ENCODE measurements at places on chromosomes 11 and 22.

- no peak for DNase-seq
Measured at GRCh38 chr22:19517919-19518611, 6.1 kb downstream of the CLDN5 start.

DNA sequence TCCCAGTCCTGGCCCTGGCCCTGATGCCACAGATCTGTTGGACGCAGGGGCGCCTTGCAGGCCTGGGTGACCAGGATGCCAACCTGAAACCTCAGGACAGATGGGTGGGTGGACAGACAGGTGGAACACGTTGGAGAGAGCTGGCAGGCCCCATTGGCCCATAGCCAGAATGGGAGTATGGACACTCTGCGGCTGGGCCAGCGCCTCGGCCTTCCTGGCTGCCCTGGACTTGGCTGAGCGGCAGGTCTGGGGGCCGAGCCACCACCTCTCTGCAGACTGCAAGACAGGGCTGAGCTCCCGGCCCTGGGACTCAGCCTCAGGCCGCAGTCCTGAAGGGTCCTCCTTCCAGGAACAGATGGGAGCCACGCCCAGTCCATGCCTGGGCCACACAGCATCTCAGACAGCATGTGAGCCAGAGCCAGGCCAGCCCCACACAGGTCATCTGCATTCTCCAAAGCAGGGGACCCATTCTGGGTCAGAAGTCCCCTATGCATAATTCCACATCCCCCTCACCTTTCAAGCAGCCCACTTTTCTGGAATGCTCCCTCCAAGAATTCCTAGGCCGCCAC is 14.1 kb downstream of the WNT7B start:
- DNase-seq = no peak

- peak; percentile 85 for DNase-seq
Measured at GRCh38 chr11:10450462-10451425, 4.3 kb upstream of the AMPD3 start.

GRCh38 chr11:100151944-100152343 is 535.1 kb upstream of the ARHGAP42 start:
- no peak for DNase-seq

- no peak for DNase-seq
Measured at GRCh38 chr11:2299773-2300172, 1.9 kb downstream of the C11orf21 start.

- DNase-seq = no peak
Measured at GRCh38 chr11:46832511-46833214, 13.4 kb downstream of the CKAP5 start.

- no peak for DNase-seq
Measured at GRCh38 chr22:49137206-49137840, 690.4 kb downstream of the BRD1 start.

DNA sequence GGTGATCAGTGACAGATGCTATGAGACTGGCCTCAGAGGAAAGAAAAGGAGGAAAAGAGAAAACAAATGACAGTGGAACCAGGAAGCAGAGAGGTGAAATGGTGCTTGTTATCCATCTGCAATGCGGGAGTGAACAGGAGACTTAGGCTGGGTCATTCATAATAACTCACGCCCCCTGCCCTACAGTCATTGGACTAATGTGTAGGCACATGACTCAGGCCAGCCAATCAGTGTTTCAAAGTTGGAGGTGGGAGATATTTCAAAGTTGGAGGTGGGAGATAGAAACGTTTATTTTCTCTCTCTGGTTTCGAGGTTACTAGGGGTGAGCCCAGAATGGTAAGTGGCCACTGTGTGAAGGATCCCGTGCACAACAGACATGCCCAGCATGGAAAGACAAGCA is 30.3 kb downstream of the SLC22A6 start:
- no peak for DNase-seq

All from iPS-NIHi11 (cell line).